ENCODE measurements at places on chromosomes 13 and 19. TPM values are rescaled to one million over a fixed set of nuclear protein-coding genes. Genes with fewer than 3 reads are reported as not detected.

- DNase-seq = peak; percentile 68
These were observed 5.5 kb downstream of the HRC start for GRCh38 chr19:49149652-49150105.

DNA sequence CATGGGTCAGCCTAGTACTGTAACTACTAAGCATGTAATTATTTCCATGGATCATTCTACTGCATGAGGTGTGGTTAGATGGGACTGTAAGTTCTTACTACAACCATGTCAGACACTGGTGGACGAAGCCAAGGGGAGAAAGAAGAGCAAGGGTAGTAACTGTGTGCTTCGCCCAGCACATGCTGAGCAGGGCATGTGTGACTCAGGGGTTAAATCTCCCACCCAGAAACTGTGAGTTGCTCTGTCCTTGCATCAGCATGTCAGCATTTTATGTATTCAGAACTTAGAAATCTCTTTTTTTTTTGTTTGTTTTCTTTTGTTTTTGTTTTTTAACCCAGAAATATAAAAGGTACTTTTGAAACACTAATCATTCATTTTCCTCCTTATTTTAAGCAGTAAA is 436.6 kb upstream of the KLF12 start:
- no peak for DNase-seq

Gene SLITRK1
- not detected for total RNA-seq

DNA sequence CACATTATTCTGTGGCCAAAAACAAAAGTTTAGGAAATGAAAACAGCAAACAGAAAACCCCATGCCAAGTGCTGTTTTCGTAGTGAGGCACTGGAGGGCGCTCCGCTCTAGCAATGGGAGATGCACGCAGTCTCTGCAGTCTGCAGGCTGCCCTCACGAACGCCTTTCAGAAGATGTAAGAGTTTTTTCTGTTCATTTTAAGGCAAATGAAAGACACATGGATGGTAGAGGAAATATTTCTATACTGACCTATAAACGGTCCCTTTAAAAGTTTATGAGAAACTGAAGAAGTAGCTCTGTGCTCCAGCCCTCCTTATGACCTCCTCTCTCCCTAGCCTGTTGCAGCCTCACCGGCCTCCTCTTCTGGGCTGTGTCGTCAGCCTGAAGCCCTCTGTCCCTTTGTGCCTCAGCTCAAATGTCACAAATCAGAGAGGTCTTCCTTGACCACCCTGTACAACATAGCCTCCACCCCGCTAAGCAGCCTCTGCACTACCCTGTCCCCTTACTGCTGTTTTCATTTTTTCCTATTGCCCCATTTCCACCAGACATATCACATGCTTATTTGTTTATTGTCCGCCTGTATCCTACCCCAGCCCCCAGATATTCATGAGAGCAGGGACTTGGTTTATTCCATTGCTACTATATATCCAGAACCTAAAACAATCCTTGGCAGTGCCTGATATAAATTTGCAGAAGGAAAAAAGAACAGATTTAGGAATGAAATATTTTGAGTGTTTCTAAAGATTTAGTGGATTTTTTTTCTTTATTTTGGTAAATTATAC is 116.4 kb downstream of the TM9SF2 start:
- no peak for DNase-seq

DNA sequence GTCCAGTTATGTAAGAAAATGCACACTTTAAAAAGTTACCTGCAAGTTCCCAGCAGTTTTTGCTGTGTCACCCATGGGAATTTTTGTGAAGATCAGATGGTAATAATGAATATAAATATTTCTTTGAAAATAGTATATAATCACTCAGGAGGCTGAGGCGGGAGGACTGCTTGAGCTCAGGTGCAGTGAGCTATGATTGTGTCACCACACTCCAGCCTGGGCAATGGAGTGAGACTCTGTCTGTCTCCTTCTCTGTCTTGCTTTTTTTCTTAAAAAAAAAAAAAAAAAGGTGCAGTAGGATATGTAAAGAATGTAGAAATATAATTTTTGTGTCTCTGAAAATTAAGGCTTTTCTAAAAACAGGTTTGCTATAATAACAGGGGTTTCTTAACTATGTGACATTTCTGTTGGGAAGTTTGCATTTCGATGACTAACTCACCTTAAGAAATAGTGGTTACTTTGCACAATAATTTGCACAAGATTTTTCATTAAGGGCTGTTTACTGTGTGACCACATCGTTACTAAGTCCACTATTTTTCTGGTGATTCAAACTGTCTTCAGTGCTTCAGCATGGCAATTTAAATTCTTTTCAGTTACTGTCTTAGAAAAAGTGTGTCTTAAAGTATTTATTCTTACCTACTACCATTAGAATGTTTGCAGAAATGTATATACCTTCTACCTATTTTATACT is 37.3 kb downstream of the DNAJC3 start:
- no peak for DNase-seq

Gene ZIC5
- total RNA-seq = not detected
